LHCN-M2 (cell line): ENCODE measurements at places on chromosomes 13 and 19.

- DNase-seq = peak; percentile 32
Observed at GRCh38 chr19:29260477-29261317, 47.7 kb upstream of the UQCRFS1 start.

GRCh38 chr19:53881482-53882390, at the start of gene PRKCG:
Gene PRKCG (plus strand): TSS chr19:53882197. CDS start chr19:53882495, 298 bp downstream.
- DNase-seq = peak; percentile 9

DNA sequence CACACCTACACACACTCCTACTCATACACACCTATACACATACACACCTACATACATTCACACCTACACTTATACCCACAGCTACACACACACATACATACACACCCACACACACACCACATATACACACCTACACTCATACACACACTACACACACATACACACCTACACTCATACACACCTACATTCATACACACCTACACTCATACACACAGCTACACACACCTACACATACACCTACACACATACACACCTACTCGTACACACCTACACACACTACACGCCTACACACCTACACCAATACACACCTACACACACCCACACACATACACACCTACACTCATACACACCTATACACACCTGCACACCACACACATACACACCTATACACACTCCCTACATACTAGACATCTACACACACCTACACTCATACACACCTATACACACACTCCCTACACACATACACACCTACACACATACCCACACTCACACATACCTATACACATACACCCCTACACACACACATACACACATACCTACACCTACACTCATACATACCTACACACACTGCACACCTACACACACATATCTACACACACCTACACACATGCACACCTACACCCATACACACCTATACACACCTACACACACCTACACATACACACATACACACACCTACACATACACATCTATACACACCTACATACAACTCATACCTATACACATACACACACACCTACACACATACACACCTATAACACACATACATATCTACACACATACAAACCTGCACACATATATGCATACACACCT, 285.2 kb upstream of the MAB21L1 start:
- no peak for DNase-seq

- no peak for DNase-seq
Observed at GRCh38 chr13:46010148-46010547, 42.4 kb downstream of the ZC3H13 start.

DNA sequence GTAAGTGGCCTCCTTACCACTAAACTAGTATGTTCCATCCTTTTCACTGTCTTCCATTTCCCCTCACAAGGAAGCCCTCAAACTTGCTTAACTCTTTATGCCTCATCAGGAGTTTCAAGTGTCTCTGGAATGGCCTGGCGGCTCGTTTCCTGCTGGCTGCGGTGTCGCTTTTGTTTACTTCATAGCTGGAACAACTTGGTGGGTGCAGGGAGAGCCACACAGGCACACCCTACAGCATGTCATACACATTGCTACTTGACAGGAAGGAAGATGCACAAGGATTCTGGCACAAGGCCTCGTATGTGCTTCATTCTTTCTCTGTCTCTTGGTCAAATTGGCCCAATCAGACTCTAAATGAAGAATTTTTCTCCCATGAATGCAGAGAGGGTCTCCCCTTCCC, 488.3 kb downstream of the FOXO1 start:
- DNase-seq = no peak

DNA sequence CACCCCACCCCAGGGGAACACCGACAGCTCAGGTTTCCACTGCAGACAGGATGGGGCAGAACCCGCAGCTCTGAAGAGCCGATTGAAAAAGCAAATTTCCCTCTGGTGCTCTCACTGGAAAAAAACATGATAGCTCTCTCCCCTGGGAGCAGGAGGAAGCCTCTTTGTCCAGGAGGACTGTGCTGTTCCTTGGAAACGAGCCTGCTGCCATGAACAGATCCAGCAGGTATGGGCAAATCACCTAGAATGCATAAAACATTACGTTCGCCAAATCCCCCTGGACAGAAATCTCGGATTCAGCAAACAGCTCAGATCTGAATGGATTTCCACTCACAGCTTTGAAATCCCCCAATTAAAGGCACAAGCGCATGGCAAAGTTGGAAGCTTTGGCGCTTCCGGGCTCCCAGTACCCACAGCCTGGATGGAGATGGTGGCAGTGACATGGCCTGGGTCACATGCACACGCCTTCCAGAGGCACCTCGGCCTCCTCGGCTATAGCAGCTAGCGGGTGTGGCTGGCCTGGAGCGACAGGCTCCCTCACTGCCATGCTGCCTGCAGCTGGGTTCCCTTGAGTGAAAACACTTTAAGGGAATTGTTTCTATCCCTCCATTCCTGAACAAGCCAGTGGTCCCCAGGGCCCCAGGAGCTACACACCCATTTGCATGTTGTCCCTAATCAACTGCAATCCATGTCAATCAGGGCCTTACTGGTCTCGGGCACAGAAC, 59.1 kb downstream of the CEBPG start:
- no peak for DNase-seq

- DNase-seq = no peak
Observed at GRCh38 chr13:41939398-41939797, 21.5 kb downstream of the VWA8 start.

DNA sequence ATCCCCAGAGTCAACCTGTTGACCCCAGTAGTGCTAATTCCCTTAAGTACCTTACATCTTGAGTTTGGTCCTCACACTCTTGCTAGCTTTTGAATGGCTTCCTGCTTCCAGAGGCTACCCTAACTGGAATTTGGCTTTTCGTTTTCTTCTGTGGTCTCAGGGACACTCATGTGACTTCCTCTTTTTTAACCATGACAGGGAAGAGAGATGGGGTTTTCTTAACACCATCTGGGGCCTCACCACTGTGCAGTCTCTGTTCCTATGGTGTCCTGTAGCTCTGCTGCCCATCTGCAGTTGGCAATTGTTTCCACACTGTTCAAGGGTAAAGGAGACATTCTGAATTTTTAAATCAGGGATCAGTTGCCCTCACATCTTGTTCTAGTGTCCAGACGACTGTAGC, 66.7 kb downstream of the SLC10A2 start:
- no peak for DNase-seq

GRCh38 chr19:38769635-38770211, 3.6 kb downstream of the LGALS7 start:
- DNase-seq = peak; percentile 33

- no peak for DNase-seq
Observed at GRCh38 chr19:43940719-43941118, 5.6 kb upstream of the ZNF45 start.

DNA sequence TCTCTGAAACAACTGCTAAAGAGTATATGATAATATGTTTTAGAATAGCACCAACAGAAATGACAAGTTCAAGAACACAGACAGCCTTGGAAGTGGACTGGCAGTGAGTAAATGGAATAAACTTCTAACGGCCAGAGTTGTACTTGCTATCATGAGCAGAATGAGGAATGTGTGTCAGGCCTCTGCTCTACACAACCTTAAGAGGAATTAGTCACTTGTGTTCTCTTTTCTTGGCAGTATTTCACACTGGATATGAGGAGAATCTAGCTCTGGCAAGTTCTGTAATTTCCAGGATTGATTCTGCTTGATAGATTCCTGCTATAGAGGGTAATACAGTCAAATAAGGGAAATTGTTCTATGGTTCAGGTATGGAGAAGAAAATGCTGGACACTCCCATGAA, 757.3 kb downstream of the EFNB2 start:
- DNase-seq = peak; percentile 13

GRCh38 chr13:44365008-44365407, 8.6 kb upstream of the SERP2 start:
- peak; percentile 32 for DNase-seq

- no peak for DNase-seq
Observed at GRCh38 chr13:24252136-24252535, 57.2 kb upstream of the C1QTNF9 start.

DNA sequence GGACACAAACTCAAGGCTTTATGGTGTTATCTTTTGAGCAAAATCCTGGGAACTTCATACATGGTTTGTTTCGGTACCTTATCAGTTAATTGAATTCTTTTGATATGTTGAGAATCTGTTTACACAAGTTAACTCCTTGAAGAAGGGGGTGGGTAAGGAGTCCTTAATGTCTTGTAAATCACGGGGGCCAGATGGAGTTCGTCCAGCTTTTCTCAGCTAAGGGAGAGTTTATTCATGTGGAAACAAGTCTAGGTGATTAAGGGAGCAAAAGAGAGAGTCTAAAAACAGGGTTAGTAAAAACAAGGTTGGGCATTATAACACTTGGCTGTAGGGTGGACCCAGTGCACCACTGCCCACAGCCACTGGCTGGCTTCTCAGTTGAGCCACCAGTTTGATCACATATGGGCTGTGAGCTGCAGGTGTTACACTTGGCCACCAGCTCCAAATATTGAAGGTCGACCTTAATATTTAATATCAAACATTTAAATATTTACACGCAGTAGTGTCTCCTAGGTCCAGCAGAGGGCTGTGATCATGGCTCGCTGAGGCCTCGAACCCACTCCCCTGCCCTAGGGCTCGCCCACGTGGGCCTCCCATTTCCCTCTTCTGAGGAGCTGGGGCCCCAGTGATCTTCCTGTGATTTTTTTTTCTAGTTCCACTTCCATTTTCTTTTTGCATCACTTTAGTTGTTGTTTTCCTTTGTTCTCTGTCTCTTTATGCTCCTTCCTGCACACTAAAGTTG, 21.0 kb upstream of the ZNF43 start:
- no peak for DNase-seq

- DNase-seq = peak; percentile 74
Observed at GRCh38 chr13:75760131-75761021, 124.2 kb downstream of the LMO7 start.

DNA sequence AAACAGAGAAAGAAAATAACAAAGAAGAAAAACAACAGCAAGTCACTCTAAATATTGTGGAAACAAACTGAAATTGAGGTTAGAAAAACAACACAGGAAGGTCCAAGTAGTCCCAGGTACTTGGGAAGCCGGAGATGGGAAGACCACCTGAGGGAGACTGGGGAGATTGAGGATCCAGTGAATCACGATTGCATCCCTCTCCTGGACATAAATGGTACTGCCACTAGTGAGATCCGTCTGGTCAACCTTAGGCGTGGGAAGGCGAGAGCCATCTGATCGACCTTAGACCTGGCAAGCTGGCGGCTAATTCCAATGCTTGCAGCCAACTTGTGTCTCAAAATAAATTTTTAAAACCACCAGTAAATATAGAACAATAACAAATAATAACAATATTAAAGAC, 81.9 kb downstream of the ZNF726 start:
- peak; percentile 1 for DNase-seq

GRCh38 chr13:50179977-50180376, 164.7 kb downstream of the KCNRG start:
- DNase-seq = no peak

DNA sequence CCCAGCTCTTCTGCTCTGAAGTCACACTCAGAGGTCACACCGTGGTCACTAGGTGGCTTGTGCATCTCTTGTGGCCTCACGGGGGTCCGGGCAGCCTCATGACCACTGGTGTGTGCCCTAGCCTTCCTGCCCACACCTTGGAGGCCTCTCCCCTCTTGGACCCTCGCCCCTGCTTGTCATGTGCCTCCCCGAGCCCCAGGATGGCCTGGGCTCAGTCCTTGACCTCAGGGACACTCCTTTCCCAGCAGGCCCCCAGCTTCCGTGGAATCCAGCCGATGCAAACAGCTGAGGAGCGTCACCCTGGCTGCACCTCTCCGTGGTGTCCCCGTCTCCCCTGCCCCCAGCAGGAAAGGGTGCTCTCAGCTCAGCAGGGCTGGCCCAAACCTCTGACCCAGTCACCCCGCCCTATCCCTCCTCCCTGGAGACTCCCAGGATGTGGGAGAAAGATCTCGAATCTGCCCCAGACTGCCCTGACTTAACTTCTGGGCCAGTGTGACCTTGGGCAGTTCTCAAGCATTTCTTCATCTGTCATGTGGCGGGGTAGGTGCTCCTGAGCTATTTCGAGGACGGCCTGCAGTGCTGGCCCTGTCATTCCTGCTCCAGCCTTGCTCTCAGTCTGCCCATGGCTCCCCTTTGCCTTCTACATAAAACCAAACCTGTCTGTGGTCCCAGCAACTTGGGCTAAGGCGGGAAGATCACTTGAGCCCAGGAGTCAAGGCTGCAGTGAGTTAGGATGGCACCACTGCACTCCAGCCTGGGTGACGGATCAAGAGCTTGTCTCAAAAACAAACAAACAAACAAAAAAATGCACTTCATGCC, 4.6 kb upstream of the SLC25A42 start:
- no peak for DNase-seq

DNA sequence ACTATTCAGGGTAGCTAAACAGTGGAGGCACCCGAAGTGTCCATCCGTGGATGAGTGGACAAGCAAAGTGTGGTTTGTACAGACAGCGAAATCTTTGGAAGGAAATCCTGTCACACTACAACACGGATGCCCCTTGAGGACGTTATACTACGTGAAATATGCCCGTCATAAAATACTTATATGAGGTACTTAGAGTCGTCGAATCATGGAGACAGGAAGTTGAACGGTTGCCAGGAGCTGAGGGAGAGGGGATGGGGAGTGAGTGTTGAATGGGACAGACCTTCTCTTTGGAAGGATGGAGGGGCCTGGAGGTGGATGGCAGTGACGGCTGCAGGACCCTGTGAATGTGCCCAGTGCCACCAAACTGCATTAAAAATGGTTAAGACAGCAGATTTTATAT, 11.6 kb downstream of the ATP4B start:
- DNase-seq = no peak

- DNase-seq = no peak
Observed at GRCh38 chr19:46718157-46718933, 1.4 kb upstream of the PRKD2 start.

GRCh38 chr19:15476325-15476724, 3.0 kb downstream of the PGLYRP2 start:
- no peak for DNase-seq

GRCh38 chr19:40305403-40305802, 20.3 kb upstream of the AKT2 start:
- DNase-seq = peak; percentile 85

- DNase-seq = peak; percentile 44
Observed at GRCh38 chr19:42295831-42296525, 6.0 kb upstream of the PRR19 start.

- DNase-seq = peak; percentile 56
Observed at GRCh38 chr13:66574606-66575005, 655.5 kb downstream of the PCDH9 start.

- peak; percentile 3 for DNase-seq
Observed at GRCh38 chr13:100827489-100828176, 153.0 kb upstream of the TMTC4 start.

- DNase-seq = peak; percentile 94
Observed at GRCh38 chr13:25733001-25733491, 318.8 kb downstream of the SHISA2 start.

DNA sequence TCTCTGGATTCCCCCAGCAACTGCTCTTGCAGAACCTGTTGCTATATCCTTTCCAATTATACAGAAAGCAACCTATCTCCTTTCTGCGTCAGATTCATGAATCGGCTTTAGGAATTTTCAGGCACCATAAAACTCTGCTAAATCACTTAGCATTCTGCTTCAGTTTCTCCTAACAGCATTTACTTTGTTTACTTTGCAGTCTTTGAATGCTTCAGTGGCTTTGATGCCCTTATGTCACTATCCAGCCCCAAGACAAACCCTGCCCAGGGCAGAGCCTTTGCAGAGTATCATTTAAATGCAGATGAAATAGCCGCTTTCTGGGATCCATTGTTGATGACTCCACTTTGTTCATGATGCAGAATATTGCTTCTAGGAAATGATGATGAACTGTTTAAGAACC, 43.1 kb downstream of the SLITRK1 start:
- DNase-seq = no peak

GRCh38 chr13:106100171-106100919, 435.1 kb downstream of the EFNB2 start:
- DNase-seq = no peak
